Activated naive CD4-positive, alpha-beta T cell treated with Interleukin-2 at 50 U/mL for 16 hours (primary cell): ENCODE measurements at places on chromosomes 13 and 19.

DNA sequence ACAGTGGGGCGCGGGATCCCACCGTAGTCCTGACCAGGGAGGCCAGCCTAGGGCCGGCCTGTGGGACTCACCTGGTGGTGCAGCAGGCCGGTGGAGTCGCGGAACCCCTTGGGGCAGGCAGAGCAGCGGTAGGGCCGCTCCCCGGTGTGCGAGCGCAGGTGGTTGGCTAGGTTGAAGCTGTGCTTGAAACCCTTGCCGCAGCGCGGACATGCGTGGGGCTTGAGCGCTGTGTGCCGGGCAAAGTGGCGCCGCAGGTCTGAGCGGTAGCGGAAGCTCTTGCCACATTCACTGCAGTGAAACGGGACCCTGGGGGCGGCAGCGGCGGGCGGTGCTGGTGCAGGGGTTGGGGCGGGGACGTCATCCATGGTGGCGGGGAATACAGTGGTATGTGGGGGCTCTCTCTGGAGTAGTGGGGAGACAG, 1.8 kb downstream of the FIZ1 start:
- no peak for DNase-seq

GRCh38 chr13:45048890-45049407, 59.6 kb downstream of the GPALPP1 start:
- no peak for DNase-seq

GRCh38 chr19:607301-608154, 17.8 kb downstream of the HCN2 start:
- no peak for DNase-seq

GRCh38 chr19:38209671-38210457, 14.2 kb downstream of the DPF1 start:
- no peak for DNase-seq
